Thyroid gland (tissue), 4 donors: ENCODE measurements at places on chromosomes 12 and 14.

GRCh38 chr12:29945904-29946303 lies 162.2 kb upstream of the TMTC1 start:
- no peak for DNase-seq

DNA sequence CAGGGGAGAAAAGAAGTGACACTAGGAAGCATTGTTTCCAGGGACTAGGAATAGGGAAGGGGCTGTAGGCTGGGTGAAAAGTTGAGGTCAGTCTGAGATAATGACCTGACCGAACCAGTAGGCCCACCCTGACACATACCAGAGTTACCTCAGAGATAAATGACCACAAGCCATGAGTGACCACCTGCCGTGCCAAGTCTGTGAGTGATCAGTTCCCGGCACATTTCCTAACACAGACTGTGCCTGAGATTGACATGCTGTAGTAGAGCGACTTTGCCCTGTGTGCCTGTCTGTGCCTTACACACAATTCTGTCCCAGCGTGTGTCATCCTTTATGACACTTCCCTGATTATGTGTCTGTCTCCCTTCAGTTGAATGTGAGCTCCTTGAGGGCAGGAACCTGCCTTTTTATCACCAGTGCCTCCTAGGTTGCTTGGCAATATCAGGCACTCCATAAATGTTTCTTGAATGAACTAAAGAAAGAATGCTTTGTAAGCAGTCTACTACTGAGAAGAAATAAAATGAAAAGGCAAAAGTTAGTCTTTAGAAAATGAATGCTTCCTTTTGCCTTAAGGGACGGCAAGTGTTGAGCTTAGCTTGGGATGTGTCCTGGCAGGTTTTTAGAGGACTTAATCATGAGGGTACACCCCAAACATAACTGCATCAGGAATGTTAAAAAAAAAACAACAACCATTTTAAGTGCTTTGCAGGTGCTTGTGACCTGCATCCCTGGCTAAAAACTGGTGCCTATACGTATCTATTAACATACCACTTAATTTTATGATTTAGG lies 9.6 kb upstream of the SSPN start:
- no peak for DNase-seq

DNA sequence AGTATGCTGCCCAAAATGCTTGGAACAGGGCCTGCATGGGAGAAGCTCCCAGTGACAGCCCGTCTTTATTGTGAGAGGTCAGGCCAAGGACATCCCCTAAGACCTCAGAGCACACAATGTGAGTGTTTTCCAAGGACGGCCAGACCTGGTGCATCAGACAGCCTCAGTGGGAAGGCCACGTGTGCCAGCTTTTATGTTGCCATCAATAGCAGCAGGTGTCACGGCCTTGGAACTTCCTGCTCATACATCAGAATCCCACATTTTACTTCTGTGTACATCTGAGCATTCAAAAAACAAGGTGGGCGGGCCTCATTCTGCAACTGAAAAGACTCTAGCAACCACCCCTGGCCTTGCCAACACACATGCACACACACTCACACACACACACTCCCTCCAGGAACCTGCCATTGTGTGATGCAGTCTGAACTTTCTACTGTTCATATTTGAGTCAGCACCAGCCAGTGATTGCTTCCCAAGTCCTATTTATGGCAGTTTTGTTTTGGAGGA lies 753.1 kb upstream of the TBX3 start:
- no peak for DNase-seq

- DNase-seq, result no peak
These were observed 5.0 kb downstream of the PPTC7 start for GRCh38 chr12:110577864-110578693.

DNA sequence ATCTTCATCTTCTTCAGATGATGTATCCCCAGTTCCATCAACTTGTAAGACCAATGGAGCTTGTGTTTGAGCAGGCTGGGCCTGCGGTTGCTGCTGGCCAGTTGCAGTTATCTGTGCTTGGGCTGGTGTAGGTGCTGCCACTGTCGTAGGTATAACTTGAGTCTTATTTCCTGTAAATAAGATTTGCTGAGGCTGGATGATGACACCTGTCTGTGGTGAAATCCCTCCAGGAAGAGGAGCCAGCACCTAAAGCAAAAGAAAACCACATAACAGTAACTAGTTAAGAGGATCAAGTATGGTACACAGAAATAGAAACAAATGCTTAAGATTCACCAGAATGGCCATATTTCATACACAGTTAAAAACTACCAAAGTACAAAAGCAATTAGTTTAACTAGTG lies 28.2 kb downstream of the GTF2A1 start:
- DNase-seq, result no peak

- no peak for DNase-seq
These were observed 42.3 kb downstream of the CHGA start for GRCh38 chr14:92965281-92965680.

DNA sequence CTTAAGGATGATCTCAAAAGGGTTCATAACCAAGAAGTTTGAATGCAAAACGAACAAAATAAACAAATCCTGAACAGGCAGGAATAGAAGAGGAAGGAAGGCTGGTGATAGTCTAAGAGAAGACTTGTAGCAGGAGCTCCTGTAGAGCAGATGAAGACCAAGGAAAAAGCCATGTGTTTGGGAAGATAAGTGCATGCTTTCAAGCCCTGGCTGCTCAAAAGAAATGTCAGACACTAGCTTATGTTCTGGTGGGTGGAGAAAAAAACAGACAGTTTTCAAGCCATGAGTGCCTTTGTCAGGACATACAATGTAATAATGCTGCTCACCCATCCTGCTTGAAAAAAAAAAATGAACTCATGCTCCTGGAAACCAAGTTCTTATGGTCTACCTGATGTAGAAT lies 27.4 kb downstream of the TAOK3 start:
- DNase-seq, result no peak

GRCh38 chr12:77590306-77590705 lies 240.4 kb upstream of the NAV3 start:
- no peak for DNase-seq
